ENCODE measurements at places on chromosomes 12 and 14.
A peak's percentile ranks its signal among the peaks of the same experiment; 100 is the strongest.

DNA sequence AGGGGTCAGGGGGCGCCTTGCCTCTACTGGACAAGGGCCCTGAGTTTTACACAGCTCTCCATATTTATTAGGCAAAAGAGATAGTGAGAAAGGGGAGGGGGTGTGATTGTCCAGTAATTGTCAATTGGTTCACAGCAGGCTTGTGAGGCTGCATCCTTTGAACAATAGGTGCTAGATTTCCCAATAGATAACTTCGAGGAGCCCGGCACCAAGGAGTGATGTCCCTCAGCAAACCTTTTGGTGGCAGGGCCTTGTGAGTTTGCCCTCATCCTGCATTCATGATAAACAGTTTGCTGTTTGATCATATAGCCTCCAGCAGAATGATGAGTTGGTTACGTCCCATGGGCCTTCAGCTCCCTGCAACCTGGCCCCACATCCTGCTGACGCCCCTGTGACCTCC, 2.7 kb upstream of the PRIMA1 start:
- DNase-seq = no peak

GRCh38 chr12:62731055-62731820, 203.7 kb downstream of the PPM1H start:
- DNase-seq = peak; percentile 71

DNA sequence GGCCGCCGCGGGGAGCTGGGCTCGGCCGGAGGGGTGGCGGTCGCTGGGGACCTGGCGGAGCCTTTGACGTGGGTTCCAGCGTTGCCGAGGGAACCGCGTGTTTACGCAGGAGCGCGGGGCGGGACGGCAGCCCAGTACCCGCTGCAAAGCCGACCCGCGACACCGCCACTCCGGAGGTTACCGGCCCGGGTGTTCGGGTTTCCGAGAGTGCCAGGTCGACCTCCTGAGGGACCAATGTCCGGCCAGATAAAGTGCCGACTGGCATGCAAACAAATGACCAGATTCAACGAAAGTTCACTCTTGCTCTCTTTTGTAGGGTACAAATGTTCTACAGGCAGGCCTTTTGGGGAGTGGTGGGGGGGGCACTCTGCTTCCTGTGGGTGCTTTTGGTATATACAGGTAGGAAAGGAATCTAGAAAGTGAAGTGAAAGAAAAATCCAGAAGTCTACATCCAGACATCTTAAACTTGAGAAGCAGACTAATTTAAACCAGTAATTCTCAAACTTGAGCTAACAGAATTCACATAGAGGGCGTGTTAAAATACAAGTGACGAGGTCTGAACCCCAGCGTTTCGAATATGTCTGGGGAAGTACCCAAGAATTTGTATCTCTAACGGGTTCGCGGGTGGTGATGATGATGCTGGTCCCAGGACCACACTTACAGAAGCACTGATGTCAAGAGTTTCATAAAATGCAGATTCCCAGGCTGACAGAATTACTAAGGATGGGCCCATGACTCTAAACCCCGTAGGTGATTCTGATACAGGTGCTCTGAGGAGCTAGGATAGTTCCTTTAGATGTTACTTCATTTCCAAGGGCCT, at the start of gene GPR135:
Gene GPR135, minus strand, starts transcription at position 65 of the 820 bp plus-strand sequence. CDS start 154 bp downstream, outside the sequence.
- no peak for DNase-seq

GRCh38 chr12:51406859-51407258, 15.7 kb upstream of the GALNT6 start:
- no peak for DNase-seq

DNA sequence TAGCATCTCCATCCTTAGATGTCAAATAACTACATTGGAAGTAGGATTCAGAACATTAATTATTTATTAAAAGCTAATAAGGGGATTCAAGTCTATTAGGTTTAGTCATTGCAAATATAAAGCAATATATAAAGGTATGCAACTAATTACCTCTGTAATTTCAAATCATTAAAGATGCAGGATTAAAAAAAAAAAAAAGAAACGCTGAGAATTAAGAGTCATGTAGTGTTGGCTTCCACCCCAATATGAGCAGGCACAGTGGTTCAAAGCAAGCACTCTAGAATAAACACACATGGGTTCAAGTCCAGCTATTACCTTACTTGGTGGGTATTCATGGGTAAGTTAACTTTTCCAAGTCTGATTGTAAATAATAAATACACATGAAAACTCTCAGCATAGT, 10.9 kb downstream of the SPTB start:
- no peak for DNase-seq

- no peak for DNase-seq
Measured at GRCh38 chr12:65924716-65925115, 100.4 kb downstream of the HMGA2 start.

GRCh38 chr12:105205322-105206048, 30.5 kb downstream of the APPL2 start:
- no peak for DNase-seq

GRCh38 chr12:80712866-80713265, 3.8 kb upstream of the MYF5 start:
- no peak for DNase-seq

DNA sequence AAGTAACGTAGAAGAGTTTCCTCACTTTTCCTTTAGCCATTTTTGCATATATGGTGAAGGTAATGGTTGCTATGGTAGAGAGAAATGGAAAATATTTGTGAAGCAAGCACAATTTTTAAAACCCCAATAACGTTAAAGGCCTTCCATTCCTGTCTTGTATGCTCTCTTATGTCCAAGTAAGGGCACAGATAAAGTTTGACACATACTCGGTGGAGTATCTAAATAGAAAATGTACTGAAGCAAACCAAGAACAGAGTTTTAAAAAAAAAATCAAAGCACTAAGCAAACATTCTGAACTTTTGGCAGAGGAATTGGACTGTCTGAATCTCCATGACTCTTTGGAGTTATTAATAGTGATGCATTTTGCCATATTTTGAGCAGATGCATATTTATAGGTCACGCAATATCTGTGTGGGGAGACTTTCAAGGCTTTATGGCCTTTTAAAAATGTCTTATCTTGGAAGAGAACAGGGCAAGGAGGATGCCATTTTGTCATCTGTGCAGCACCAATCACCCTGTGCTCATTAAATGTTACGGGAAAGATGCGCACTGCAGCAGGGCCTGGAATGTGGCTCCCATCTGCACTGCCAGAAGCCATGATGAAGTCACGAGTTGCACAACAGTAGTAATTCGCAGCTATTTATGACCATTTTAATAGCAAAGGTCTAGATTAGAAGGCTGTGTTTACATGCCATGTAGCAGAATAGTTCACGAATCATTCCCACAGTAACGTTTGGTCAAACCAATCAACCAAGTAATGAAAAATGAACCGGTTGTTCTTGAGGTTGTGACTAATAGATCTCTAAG, 23.3 kb upstream of the AMIGO2 start:
- DNase-seq = peak; percentile 32

DNA sequence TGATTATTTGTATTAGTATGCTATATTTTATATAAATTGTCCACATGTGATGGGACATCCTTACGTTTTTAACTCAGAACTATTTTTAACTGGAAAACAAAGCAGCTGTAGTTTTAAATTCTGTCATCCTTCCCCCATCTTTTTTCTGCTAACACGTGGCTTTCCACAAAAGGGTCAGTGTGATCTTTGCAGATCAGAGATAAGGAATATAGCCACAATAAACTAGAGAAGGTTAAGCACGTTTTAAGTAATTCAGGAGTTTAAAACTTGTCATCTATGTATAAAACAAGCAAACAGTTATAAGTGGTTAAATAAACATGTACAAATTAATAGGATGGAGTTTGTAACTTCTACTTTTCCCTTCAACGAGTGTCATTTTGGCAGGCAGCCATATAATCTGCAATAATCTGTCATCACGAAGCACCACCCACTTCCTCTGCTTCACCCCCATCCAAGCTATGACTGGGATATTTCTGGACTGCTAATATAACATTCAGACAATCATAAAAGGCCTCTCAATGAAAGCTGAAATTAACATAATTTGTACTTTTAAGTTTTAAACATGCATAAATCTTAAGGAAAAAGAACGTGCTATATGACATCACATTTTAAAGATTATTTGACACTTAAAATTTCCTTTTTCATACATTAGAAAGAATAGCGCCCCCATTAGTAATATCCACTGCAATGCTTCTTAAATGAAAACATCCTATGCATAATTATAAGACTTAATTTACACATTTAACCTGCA, 15.3 kb downstream of the TAOK3 start:
- peak; percentile 63 for DNase-seq

- DNase-seq = no peak
Measured at GRCh38 chr14:36229262-36229661, 52.7 kb upstream of the PTCSC3 start.

DNA sequence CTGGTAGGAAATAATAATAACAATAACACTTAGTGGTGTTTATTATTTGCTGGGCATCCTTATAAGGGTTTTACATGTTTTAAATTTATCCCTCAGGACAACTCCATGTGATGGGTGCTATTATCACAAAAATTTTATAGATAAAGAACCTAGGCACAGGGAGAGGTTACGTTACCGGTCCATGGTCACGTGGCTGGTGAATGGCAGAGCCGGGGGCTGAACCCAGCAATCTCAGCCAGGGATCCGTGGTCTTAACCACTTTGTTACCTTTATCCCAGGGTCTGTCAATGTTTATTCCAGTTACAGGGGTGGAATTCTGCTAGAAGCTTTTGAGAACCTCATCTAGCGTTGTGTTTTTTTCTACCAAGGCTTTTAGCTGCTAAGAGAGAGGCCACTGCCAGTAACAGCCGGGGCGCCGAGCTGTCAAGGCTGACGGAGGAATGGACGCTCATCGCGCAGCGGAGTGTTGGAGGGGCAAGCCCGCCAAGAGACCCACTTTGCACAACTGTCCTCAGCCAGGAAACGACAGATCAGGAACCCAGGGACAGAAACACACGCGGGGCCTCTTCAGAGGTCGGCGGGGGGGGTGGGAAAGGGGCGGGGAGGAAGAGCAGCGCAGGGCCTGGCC, 418 bp downstream of the AMN1 start:
- DNase-seq = no peak

DNA sequence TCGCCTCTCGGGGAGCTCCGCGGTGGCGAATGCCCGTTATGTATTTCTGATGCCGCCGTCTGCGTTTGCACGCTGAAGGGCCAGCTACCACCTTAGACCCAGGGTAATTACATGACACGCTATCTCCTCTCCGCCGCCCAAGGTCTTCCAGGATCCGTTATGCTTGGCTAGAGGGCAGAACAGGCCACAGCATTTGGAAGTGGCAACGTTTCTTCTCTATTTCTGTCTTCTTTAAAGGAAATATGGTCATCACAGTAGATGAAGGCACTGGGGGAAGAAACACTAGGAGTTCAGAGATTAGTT, 861 bp upstream of the MDGA2 start:
- DNase-seq = no peak

DNA sequence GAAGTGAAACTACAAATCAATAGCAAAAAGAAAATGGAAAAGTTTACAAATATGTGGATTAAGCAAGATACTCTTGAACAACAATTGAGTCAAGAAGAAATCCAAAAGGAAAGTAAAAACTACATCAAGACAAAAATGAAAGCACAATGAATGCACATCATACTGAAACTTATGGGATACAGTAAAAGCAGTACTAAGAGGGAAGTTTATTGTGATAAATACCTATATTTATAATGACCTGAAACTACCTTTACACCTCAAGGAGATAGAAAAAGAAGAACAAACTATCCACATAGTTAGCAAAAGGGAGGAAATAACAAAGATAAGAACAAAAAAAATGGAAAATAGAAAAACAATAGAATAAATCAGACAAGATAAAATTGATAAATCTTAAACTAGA, 375.0 kb downstream of the TRHDE start:
- no peak for DNase-seq

GRCh38 chr12:45781080-45781479, 51.6 kb downstream of the ARID2 start:
- DNase-seq = no peak

GRCh38 chr12:83335748-83336147, 649.0 kb downstream of the TMTC2 start:
- DNase-seq = no peak

DNA sequence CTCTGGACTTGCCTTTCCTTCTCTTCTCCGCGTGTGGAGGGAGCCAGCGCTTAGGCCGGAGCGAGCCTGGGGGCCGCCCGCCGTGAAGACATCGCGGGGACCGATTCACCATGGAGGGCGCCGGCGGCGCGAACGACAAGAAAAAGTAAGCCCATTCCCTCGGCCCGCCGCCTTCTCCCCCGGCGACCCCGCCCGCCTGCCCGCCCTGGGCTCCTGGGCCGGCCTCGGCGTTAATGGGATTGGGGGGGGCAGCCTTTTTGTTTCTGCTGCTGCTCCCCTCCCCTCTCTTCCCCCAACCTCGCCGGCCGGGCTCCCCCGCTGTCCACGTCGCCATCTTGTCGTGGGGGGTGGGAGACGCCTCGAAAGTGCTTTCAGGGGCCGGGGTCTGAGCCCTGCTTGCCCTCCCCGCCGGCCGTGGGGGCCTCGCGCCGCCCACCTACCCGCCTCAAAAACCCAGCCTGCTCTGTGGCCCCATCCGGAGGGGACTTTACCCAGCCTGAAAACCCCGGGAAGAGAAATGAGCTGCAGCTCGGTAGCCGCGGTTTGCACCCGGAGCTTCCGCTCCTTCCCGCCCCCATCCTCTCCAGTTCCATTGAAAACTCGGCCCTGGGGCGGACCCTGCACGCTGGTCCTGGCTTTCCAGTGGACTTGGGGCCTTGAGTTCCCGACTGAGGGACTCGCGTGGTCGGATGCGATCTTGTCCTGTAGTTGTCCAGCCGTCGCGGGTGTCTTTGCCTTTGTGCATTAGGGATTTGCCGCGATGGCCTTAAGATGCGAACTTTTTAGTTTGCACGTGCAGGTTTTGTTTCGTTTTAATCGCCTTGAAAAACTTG, 598 bp downstream of the HIF1A start:
- DNase-seq = peak; percentile 65

DNA sequence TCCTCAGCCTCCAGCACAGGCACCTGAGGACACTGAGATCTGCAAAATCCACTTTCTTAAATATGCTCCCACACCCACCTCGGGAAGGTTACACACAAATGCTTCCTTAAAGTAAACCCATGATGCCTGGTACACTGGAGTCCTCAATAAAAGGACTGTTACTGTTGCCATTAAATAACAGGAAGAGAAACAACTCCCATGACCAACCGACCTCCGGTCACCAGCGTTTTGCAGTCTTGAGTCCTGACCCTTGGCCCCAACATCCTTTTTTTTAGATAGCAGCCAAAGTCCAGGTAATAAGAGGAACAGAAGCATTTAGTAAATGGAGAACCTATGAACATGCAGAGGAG, 42.4 kb downstream of the ITPK1 start:
- DNase-seq = no peak

GRCh38 chr14:102824832-102825231, 47.6 kb downstream of the TRAF3 start:
- peak; percentile 53 for DNase-seq

DNA sequence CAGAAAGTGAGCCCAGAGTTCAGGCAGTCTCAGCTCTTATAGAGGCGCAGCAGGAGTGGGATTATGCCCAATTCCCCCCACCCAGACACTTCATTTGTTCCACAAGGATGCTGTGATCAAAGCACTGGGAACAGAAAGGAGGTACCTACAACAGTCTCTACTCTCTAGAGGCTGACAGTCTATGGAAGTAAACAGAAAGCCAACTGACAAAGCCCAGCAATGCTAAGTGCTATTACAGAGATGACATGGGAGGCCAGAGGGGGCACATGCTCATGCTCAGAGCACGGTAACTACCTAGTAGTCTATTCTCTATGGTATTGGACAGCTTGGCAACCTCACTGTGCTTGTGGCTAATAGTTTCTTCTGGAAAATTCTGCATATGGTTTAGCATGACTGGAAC, 85.9 kb downstream of the STXBP6 start:
- no peak for DNase-seq

- no peak for DNase-seq
Measured at GRCh38 chr12:25051171-25051570, 102.3 kb upstream of the BCAT1 start.

Data from astrocyte of the spinal cord (primary cell).